Mesendoderm (in vitro differentiated cells): ENCODE measurements at places on chromosomes 4 and X.

DNA sequence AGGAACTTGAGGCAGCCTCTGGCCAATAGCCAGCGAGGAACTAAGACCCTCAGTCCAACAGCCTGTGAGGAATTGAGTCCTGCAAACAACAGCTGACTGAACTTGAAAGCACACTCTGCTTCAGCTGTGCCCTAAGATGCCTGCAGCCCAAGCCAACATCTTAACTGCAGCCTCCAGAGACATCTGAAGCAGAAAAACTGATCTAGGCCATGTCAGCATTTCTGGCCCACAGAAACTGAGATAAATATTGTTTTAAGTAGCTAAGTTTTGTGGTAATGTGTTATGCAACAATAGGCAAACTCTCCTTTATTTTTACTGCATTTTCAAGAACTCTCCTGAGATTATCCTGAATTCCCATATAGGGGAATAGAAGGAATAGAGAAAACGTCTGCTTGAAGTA, 24.4 kb upstream of the PIGA start:
- DNase-seq = no peak

DNA sequence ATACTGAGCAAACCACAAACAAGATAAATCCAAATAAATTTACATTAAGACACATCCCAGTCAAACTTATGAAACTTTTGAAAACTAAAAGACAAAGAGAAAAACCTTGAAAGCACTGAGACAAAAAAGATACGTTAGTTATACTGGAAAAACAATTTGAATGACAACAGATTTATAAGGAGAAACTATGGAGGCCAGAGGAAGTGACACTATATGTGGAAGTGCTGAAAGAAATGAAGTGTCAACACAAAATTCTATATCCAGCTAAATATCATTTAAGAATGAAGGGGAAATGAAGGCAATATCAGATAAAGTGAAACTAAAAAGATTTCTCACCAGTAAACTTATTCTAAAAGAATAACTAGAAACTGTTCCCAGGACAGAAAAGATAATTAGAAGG, 283.7 kb downstream of the RAPGEF2 start:
- no peak for DNase-seq

DNA sequence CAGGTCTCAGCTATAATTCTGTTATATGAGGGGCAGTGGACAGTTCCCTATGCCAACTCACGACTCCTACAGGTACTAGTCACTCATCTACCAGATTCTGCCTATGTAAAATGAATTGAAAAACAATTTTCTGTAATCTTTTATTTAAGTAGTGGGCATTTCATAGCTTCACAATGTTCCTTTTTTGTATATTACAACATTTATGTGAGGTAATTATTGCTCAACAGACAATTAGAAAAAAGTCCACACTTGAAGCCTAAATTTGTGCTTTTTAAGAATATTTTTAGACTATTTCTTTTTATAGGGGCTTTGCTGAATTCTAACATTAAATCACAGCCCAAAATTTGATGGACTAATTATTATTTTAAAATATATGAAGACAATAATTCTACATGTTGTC, 20.4 kb downstream of the EREG start:
- DNase-seq = no peak

- DNase-seq = no peak
These were observed 22.4 kb downstream of the RAB33B start for GRCh38 chr4:139476363-139476762.

DNA sequence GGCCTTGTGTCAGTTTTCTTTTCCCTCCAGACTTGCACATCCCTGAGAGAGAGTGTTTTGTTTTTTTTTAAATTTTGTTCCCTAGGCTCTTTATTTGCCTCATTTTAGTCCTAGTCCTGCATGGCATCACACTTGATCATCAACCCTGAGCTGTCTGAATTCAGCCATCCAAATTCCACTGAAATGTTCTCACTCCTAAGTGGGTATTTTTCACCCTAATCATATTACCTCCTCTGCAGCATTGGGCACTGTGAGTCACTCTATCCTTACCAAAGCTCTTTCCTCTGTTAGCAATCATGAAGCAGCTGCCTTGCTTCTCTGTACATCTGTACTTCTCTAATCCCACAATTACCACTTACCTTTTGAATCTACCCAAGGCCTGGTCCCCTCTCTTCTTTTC, 356.6 kb upstream of the MAGEB2 start:
- DNase-seq = no peak

- DNase-seq = no peak
These were observed 340.9 kb downstream of the CHIC1 start for GRCh38 chrX:73903941-73904340.

DNA sequence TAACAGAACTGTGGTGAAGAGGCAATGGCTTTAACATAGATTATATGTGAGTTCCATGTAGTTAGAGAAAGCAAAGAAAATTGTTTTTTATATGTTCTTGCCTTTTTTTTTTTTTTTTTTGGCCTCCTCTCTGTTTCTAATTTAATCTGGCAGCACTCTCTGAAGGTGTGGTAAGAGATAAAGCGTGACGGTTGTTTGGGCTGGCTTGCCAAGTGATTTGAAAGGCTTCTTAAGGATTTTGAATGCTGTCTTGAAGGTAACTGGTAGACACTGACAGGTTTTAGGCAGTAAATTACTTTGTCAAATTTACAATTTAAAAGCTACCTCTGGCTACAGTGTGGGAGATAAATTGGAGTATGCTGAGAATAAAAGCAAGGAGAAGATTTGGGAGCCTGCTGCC, 269.3 kb upstream of the HS3ST1 start:
- DNase-seq = peak; percentile 27

GRCh38 chrX:139931646-139932072, 1.2 kb downstream of the ATP11C start:
- DNase-seq = no peak

GRCh38 chr4:17875402-17876070, 64.8 kb downstream of the NCAPG start:
- DNase-seq = no peak

GRCh38 chr4:112312610-112313239, 15.6 kb downstream of the ALPK1 start:
- no peak for DNase-seq

DNA sequence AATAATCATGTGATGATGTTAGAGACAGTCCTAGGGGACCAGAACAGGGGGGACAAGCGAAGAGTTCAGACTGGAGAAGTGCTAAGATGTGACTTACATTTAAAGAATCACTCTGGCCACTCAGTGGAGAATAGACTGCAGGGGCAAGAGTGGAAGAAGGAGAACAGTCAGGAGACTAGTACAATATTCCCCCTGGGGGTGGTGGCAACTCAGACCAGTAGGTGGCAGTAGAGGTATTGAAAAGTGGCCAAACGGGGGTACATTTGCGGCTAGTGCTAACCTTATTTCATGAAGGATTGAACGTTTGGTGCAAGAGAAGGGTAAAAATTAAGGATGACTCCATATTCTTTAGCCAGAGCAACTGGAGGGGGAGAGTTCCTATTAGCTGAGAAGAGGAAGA, 2.7 kb upstream of the BMX start:
- peak; percentile 60 for DNase-seq

DNA sequence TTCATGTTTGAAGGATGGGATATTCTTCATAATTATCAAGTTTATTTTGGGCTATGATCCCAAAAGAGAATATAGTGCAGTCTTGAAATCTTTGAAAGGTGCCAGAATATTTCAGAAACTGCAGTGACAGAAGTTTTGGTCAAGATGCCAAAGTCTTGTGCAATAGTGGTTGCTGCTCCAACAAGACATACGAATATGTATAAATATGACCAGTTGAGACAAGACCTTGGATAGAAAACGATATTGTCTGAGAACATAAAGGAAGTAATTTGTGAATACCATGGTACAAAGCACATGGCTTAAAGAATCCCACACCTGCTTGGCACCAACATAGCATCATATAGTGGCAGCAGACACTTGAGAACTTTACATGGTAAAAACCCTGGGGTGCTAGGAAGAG, 48.6 kb upstream of the AMELX start:
- DNase-seq = no peak

DNA sequence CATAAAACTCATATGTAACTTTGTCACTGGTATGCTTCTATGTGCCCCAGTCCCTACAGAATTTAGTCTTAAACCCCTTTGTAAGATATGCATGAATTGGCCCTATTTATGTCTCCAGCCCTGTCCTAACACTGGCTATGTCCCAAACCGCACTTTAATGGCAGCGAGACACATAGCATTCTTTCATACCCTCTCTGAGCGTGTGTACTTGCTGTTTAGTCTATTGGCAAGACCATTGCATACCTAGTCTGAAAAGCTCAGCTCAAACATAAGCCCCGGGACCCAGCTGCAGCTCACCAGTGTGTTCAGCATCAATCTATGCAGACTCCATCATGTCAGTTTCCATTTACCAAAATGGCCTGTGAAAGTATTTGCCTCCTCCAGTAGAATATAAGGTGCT, 1018.4 kb upstream of the TENM3 start:
- DNase-seq = no peak

- peak; percentile 64 for DNase-seq
These were observed 45.3 kb downstream of the ANK2 start for GRCh38 chr4:113094802-113095201.

- no peak for DNase-seq
These were observed 895.5 kb upstream of the EPHA5 start for GRCh38 chr4:66565801-66566200.

DNA sequence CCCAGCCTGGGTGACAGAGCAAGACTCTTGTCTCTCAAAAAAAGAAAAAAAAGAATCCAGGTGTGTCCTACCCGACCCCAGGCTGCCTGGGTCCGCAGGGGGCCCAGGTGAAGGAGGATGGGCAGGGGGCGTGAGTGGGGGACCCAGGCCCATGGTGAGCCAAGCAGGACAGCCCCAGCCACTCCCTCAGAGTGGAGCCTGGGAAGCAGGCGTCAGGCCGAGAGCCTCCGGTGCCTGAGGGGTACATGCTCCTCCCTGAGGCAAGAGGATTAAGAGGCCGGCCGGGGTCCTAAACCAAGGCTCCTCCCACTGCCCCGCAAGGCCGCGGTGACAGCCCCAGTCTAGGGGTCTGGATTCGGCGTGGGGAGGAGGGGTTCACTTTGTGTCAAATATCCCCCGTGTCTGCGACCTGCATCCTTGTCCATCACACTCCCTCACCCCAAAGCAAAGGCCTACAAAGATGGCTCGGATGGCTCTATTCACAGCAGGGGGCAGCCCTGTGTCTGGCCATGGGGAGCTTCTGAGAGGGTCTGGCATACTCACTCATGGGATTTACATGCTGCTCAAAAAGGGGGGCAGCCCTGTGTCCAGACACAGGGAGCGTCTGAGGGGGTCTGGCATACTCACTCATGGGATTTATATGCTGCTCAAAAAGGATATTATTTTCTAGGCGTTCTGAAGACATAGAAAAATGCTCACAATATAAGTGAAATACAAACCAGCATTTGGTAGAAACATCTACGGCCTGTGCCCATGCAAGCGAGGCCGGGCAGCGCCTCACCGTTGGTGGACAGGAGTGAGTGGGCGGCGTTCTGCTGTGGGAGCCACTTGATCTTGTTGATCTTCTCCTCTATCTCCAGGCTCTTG, 94.6 kb downstream of the PPP2R2C start:
- DNase-seq = no peak

GRCh38 chrX:2610246-2611170, 80.6 kb upstream of the CD99 start:
- DNase-seq = no peak

GRCh38 chrX:108221301-108221864, 129.8 kb downstream of the ATG4A start:
- no peak for DNase-seq

DNA sequence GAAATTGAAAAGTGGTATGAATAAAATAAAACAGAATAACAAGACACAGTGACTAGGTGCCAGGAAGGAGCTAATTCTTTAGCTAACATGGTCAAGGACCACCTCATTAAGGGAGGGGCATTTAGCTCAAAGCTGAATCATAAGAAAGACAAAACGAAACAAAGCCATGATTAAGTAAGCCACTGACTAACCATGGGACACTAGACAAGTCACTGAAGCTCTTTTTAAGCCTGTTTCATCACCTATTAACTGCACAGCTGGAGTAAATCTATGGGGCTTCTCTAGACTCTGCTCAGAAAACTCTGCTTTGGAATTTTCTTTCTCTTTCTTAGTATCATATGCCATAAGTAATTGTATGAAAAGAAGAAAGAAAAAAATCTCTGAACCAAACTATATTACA, 49.8 kb upstream of the C1QTNF7 start:
- no peak for DNase-seq

DNA sequence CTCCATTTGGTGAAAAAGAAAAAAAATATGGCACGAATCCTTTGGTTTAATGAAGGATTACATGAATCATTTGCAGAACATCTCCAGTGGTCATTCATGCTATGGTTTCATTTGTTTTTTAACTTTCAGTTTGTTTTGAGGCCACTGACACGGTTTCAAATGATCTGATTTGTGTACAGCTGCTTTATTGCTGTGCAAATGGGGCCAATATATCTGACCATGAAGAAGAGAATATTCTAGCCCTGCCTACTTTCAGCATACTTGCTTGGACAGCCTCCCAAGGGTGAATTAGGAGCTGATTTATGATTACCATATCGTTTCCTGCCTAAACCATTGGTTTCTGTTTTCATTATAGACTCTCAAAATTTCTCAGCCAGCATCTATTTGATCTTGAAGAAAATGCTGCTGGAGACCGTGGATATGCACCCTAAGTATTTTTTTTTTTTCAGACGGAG, 30.7 kb downstream of the SPARCL1 start:
- DNase-seq = no peak

DNA sequence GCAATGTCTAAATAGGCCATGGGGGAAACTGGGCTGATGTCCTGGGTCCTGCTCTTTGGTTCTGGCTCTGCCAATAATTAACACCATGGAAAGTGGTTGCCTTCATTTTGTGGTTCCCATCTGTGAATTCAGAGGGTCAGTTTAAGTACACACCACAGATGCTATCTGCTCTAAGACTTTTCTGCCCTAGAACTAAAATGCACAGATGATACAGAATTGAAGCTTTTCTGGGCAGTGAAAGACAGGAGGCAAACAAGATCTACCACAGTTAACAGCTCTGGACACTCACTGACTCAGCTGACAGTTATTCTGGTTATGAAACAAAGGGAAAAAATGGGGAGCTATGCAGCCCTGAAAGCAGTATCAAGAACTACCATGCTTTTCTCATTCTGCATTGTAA, 37.3 kb downstream of the APBB2 start:
- no peak for DNase-seq

GRCh38 chr4:154081391-154081790, 292.5 kb upstream of the SFRP2 start:
- no peak for DNase-seq

DNA sequence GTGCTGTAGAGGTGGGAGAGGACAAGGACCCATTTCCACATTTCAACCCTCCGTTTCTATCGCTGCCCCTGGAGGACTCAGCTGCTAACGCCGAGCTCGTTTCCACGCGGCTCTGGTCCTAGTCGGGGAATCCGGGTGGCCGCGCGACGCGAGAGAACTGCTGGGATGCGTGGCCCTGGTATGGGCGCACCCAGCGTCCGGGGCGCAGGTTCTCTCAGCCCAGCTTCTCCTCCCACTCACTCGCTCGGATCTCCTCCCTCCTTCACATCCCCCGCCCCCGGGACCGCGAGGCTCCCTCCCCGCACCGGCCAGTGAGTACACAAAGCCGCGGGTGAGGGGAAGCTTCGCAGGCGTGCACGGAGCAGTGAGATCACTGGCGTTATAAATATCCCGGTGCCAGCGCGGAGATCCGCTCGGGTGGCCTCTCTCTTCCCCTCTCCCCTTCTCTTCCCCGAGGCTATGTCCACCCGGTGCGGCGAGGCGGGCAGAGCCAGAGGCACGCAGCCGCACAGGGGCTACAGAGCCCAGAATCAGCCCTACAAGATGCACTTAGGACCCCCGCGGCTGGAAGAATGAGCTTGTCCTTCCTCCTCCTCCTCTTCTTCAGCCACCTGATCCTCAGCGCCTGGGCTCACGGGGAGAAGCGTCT, at the start of gene FGF5:
Gene FGF5 (plus strand): TSS at position 412 of the 649 bp plus-strand sequence. CDS start 161 bp downstream, at position 573.
- peak; percentile 25 for DNase-seq

GRCh38 chr4:156992943-156993342, 21.3 kb upstream of the PDGFC start:
- no peak for DNase-seq
